AML-193 (cell line): ENCODE measurements at places on chromosomes 2 and 18.
A peak's percentile ranks its signal among the peaks of the same experiment; 100 is the strongest.

DNA sequence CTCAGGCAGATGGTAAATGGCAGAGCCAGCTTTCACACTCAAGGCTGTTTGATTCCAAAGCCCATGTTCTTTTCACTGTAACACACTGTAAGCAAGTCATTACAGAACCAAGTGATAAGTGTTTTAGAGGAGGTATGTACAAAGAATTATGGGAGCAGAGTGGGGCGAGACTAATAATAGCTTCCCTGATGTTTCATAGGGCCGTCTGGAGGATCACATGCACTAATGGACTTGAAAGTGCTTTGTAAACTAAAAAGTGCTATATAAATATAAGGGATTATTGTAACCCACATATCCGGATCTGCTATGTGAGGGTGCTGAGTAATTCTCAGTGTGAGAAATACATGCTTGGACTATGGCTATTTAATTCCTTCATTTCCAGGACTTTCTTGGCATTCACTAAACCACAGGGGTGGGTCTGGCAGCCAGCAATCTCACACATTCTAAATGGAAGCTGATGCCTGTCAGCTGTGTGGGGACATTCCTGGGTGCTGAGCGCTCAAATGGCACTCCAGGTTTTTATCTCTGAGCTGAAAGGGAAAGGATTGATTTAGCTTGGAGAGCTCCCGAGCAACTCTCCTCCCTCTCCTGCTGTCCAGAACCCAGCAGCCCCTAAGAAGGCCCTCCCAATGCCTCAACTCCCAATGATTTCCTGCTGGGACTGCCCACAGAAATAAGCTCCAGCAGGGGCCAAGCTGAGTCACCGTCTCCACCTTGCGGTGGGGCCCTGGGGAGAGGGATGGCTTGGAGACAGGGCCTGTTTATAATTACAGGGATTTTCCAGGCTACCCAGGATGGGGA, 222.8 kb downstream of the SOX11 start:
- DNase-seq = no peak

- no peak for DNase-seq
These were observed 39.0 kb upstream of the SNED1 start for GRCh38 chr2:240959214-240959940.

DNA sequence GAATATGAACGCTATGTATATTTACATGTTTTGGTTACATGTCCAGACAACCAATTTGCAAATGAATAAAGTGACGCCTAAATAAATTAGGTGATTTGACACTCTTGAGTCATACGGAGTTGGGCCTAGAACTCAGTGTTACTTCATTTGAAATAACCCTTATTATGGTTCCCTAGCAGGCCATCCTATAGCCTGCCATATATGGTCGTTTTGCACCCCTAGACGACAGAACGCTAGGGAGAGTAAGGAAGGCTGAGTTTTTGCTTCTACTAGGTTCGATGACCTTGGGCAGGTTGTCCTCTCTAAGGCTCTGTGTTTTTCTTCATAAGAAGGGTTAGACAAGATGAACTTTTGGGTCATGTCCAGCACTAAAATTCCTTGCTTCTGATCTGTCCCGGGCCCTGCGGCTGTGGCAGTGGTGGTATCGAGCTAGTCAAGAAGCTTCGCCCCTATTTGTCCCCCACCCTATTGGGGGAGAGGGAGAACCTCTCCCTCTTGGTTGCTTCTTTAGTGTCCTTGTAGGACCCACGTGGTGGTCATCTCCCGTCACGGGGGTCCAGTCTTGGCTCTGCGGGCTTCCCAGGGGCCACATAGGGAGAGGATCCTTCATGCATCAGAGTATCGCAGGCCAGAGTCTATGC, 574 bp upstream of the EML4 start:
- DNase-seq = no peak

DNA sequence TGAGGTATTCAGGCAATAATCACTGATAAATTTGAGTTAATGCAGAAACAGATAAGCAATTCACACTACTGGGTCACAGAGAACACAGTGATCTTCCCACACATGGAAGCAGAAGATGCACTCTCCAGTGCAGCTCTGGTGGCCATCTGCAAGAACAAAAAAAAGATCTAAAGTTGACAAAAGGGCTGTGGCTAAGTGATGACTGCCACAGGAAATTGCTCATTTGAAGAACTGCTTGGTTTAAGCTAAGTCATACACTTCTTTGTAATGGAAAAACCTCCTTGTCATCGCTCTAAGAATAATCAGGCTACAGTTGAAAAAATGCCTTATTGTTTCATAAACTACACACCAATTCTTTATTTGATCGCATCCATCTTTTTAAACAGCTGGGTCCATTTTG, 115.1 kb downstream of the DTNB start:
- DNase-seq = peak; percentile 92

DNA sequence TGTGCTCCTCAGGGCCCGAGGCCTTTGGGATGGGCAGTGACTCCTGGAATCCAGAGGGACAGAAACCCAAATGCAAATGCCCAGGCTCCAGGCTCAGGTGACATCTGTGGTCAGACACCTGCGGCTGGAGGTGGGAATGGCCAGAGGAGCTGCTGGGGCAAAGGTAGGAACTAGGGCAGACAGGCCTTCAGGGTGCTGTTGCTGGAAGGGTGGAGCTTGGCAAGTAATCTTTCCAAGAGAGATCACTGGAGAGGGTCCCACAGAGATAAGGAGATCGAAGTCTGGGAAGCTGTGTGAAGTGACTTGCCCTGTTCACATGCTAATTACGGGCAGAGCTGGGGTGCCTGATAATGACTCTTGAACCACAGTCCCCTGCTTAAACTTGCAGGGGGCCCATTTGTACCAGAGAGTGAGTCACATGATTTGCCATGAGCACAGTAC, 82.4 kb downstream of the ACAA2 start:
- no peak for DNase-seq

GRCh38 chr2:231321021-231321420, 74.5 kb upstream of the B3GNT7 start:
- no peak for DNase-seq

- DNase-seq = no peak
These were observed 111.1 kb downstream of the SGPP2 start for GRCh38 chr2:222535477-222535876.
